ENCODE measurements at places on chromosomes 1 and 21.

GRCh38 chr1:40776236-40777072, 7.1 kb upstream of the KCNQ4 start:
- DNase-seq, result no peak

GRCh38 chr1:5977494-5978444, 14.5 kb downstream of the NPHP4 start:
- no peak for DNase-seq

DNA sequence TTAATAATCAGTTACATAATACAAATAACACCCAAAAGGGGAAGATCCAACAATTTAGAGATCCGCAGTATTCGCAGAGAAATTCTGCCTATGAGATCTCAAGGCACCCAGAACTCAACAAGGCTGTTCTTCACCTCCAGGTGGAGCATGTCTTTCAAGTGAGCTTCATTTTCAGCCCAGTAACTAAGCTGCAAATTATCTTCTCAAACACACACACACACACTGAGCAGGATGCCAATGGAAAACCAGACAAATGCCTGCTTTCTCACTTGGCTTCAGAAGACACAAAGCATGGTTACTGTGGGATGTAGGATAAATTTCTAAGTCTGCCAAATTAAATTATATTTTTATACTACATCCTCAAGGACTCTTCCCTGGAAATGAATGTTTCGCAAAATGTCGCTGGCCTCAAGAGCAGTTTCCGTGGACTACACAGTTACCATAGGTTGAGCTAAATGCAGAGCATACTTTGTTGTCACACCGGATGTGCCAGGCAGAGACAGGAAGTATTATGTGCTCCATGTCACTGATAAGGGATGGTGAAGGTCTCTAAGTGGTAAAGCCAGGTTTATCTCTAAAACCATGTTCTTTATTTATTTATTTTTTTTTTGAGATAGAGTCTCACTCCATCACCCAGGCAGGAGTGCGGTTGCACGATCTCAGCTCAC, 30.3 kb downstream of the UBR4 start:
- DNase-seq, result no peak

DNA sequence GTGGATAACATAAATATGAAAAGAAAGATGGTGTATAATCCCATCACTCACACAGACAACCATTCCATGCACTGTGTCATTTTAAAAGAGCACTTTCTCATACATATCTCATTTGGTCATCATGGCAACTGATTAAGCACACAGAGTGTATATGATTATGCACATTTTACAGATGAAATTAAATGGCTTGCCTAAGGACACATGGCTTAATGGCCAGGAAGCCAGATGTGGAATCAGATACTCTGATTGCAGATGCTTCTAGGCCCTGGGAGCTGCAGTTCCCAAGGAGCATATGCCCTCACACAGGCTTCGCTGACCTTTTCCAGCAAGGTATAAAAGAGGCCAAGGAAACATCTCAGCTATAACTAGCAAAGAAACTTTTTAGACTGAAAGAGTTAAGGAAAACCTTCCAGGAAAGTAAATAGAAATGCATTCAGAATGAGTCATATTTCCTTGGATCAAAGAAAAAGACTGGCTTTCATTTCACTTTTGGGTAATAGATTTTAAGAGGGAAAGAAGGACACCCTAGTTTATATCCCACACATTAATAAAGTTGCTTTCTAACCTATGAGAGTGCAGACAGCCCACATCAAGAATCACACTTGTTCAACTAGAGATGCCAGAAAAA, 19.6 kb upstream of the FAM89A start:
- DNase-seq, result no peak

DNA sequence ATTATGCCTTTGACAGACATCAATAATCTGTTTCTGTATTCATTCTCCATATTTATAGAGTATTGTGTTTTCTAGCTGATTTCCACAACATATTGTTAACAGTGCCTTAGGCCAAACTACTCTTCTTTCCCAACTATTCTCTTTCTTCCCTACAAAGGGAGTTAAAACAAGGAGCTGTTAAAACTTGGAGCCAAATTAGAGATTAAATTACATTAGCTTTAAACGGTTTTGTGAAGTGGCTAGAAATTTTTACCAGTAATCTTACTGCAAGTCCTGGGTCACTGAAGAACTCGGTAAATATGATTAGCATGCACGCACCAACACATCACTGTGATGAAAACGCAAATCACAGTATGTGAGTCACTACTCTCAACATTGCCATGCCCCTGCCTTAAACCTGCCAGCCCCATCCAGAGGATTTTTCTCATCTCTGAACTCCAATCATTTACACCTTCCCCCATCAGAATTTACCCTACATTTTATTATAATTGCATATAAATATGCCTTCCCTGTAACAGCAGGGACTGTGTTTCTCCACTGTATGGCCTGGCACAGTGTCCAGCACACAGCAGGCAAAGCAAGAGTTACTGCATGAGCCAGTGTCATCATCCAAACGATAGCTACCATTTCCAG, 1.5 kb upstream of the PRDX6 start:
- DNase-seq, result no peak

DNA sequence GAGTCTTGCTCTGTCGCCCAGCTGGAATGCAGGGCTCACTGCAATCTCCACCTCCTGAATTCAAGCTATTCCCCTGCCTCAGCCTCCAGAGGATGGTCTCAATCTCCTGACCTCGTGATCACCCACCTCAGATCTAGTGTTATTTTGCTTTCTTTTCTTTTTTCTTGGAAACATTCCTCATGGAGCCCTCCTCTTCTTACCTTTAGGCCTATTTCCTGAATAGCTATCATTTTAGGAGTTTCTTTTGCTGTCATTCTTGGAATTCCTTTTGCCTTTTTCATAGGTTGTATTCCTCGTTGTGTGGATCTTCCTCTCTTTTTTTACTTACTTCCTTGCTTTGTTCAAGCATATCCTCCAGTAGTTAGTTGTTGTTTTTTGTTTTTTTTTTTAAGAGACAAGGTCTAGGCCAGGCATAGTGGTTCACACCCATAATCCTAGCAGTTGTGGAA, 173.8 kb downstream of the RASAL2 start:
- DNase-seq, result no peak

DNA sequence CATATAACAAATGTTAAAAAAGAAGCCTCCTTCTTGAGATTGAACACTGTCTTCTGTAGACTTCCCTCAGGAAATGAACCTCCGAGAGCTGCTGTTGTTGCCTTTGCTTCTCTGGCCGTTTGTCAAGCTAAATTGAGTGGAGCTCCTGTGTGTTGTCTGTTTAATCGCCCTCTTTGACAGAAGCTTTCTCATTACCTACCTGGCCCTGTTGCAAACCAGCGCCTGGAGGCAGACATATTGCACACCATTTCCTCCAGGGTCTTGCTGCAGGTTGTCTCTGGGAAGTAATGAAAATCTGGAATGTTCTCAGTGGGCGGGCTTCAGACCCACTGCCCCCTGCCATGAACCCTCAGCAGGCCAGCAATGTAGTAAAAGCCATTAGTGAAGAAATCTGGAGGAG, 83.3 kb downstream of the GABPA start:
- no peak for DNase-seq

DNA sequence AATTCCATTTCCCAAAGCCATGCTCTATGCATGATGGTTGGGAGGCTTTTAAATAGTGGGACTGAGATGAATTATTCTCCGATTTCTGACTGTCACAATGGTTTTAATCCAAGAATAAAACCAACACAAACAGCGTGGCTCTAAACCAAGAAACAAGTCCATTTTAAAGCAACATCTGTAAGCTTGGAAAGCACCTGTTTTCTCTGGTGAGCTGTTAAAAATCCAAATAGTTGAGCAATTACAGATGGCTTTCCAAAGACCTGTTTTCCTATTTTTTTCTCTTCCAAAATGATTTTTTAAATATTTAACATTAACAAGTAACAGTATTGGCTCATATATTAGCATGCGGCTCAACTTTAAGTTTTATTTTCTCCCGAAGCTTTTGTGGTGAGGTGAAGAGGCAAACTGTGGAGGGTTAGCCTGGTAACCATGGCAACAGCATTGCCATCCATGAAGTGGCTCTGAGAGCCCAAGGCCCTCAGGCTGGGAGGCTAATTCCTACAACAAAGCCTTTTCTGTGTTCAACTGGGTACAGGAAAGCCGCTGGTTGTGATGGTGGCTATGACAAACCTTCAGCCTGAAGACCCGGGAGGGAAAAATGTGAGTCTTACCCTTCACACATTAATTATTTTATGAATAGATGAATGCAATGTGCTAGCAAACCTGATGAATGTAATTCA, 56.7 kb upstream of the B3GALT5 start:
- DNase-seq, result no peak

DNA sequence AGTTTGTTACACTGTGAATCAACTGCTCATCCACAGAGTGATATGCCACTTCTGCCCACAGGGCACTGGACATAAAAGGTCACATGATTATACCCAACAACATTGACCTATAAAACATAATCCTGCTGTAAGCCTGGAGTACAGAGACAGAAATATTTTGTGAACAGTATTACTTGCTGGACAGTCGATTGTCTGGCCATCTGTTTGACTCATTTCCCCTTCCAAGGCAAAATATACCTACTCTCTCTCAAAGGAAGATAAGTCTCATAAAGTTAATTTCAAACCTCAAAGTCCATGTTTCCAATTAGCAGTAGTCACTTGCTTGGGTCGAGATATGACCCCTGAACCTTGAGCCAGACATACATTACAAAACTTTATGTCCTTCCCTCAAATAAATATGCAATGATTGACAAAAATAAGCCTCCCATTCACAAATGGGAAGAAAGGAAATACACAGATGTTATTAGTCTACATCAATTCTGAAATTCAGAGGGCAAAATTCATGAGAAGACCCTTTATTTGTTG, 39.3 kb upstream of the RGS18 start:
- DNase-seq, result no peak

GRCh38 chr1:40783001-40783905, at the start of gene KCNQ4:
Gene KCNQ4 (plus strand): TSS chr1:40783787. CDS start chr1:40784094, 307 bp downstream.
- DNase-seq, result peak; percentile 17

- DNase-seq, result no peak
These were observed at the start of gene FGR for GRCh38 chr1:27634985-27635367. Gene FGR (minus strand): TSS chr1:27635185. CDS start chr1:27623916, 11,269 bp downstream.

GRCh38 chr1:41387667-41388091, 26.4 kb downstream of the FOXO6 start:
- no peak for DNase-seq

GRCh38 chr1:83639785-83640184, 359.1 kb downstream of the TTLL7 start:
- no peak for DNase-seq

- no peak for DNase-seq
These were observed 44.8 kb downstream of the NUF2 start for GRCh38 chr1:163366555-163366954.

- no peak for DNase-seq
These were observed 27.2 kb downstream of the CD34 start for GRCh38 chr1:207883660-207884250.

GRCh38 chr1:2971609-2972008, 49.7 kb upstream of the ACTRT2 start:
- no peak for DNase-seq

GRCh38 chr1:15883326-15883725, 35.8 kb downstream of the SPEN start:
- no peak for DNase-seq

- DNase-seq, result no peak
These were observed 329.7 kb upstream of the USP24 start for GRCh38 chr1:55544826-55545225.
